NCI-H2081 (cell line): ENCODE measurements at places on chromosomes 6 and 20.

- DNase-seq: no peak
These were observed 58.9 kb upstream of the NAA20 start for GRCh38 chr20:19958219-19958618.

DNA sequence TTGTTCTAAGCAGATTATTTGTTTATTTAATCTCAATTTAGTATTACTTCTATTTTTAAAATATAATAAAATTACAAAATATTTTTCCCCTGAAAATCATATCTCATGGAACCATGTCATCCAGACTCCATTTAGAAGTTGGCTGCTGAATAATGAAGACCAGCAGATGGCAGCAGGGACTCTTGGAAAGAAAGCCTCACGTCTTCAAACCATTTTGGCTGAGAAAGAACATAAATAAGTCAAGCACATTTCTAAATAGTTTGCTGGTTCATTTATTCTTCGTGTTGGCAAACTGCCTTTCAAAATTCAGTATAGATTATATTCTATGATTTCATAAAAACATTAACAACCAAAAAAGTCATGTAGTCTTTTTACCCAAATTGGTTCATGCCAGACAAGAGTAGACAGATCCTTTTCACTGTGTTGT lies 71.7 kb downstream of the RCAN2 start:
- DNase-seq: peak; percentile 39

- no peak for DNase-seq
These were observed 3.0 kb downstream of the ADGRF4 start for GRCh38 chr6:47701363-47701762.

DNA sequence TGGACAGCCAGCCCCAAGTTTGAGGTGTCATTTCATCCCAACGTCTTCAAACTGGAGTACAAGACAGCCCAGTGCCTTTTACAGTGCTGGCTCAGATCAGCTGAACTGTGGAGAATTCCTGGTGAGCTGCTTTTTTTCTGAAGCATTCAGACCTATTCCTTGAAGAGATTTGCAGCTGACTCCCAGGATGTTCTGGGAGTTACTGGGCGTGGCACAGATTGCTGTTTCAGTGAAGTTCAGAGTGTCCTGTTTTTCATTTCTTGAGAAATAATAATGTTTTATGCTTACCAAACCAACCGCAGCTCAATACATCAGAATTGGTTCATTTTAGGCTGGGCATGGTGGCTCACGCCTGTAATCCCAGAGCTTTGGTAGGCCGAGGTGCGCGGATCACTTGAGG lies 33.4 kb upstream of the SRPK1 start:
- no peak for DNase-seq

- DNase-seq: no peak
These were observed 1153.1 kb upstream of the GJE1 start for GRCh38 chr6:140979642-140980091.

DNA sequence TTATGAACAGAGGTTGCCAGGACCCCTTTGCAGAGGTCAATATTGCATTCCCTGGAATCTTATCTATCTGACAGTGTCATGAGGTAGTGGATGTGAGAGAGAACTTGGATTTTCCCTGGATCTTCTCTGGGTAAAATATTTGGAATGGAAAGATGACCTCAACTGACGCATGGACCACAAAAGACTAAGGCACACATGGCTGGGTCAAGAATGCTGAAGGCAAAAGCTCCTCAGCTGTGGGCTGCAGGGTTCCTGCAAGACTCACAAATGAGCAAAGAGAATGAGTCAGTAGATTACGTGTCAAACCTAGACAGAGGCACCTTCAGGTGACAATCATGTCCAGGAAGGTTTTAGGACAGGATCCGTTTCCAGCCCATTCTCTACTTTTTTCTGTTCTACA lies 484.0 kb downstream of the C6orf118 start:
- no peak for DNase-seq

- no peak for DNase-seq
These were observed 93.7 kb upstream of the CBLN4 start for GRCh38 chr20:56098981-56099500.
